ENCODE measurements at places on chromosomes 11 and 22.

- no peak for DNase-seq
Measured at GRCh38 chr22:22960307-22960706, 72.7 kb downstream of the IGLL5 start.

GRCh38 chr11:1455032-1455762 lies 31.4 kb downstream of the MOB2 start:
- DNase-seq, result no peak

DNA sequence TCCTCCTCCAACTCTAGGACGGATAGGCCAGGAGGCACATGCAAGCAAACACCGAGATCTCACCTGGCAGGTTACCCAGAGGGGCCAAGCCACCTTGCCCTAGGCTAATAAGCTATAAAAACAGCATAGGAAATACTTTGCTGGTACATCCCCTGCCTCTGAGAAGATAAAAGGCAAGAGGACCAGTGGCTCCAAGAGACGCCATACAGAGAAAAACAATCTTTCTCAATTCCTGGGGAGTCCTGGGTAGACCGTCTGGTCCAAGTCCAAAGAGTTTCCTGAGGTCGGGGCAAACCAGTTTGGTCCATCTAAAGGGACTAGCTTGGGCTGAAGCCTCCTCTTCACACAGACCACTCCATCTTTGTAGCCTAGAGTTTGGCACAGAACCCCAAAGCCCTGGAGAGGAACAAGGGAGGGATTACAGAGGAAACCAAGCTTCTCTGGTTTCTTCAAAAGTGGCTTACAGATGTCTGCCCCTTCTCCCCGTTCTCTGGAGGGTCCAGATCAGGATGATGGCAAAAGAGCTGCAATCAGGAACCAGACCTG lies 40.4 kb downstream of the NUMA1 start:
- DNase-seq, result no peak

- DNase-seq, result no peak
Measured at GRCh38 chr11:122656631-122657101, 1.1 kb downstream of the UBASH3B start.

- DNase-seq, result no peak
Measured at GRCh38 chr11:118017631-118018315, 31.6 kb downstream of the IL10RA start.

GRCh38 chr22:20196094-20196842 lies 45.4 kb upstream of the CCDC188 start:
- DNase-seq, result no peak

GRCh38 chr11:14360976-14361375 lies 2.0 kb upstream of the RRAS2 start:
- DNase-seq, result no peak

GRCh38 chr11:69992943-69993694 lies 85.0 kb upstream of the ANO1 start:
- DNase-seq, result no peak

DNA sequence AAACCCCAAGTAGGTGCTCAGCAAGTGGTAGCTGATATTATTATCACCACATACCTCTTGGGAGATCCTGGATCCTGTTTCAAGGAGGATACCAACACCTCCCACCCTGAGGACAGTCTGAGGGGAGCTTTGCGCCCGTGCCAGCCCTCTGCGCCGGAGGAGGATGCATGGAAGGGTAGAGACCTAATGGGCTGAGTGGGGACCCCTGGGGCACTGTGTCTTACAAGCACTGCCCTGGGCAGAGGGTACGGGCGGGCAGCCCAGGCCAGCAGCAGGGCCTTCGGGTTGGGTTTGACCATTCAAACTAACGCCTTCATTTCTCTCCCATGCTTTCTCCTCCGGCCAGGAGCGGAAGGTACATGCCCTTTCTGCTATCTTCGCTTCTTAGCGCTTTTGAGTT lies 26.3 kb downstream of the MYBPC3 start:
- DNase-seq, result no peak

DNA sequence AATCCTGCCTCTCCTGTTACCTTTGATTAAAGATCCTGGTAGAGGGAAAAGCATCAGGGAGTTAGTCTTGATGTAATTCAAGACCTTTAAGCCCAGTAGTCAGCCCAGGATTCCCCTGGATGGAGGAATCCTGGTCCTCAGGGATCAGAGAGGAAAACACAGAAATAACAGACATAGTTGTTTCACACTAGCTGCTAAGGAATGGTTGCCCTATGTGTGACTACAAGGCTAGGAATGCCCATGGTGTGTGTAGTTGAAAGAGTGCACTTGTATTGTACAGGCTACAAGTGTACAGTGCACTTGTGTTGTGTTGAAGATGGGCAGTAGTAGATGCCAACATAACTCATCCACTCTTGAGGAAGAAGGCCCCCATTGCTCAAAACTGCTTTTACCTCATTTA lies 226.8 kb downstream of the AASDHPPT start:
- no peak for DNase-seq

GRCh38 chr11:36292311-36292722 lies 3.1 kb upstream of the COMMD9 start:
- no peak for DNase-seq

DNA sequence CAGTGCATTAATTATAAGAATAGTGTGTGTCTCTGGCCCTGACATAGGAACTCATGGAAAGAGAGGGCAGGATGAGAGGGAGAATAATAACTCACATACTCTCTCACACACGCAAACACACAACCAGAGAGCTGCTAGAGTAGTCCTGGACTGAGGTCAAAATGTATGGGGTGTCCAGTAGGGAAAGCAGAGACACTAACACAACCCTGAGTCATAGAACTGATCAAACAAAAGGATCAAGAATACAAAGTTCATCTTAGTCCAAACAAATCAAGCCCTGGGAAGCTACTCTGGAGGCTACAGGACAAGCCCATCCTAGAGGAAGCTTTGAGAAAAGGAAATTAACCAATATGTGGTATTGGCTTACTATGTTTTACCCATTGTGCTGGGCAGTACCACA lies 178.5 kb upstream of the GUCY1A2 start:
- DNase-seq, result no peak

DNA sequence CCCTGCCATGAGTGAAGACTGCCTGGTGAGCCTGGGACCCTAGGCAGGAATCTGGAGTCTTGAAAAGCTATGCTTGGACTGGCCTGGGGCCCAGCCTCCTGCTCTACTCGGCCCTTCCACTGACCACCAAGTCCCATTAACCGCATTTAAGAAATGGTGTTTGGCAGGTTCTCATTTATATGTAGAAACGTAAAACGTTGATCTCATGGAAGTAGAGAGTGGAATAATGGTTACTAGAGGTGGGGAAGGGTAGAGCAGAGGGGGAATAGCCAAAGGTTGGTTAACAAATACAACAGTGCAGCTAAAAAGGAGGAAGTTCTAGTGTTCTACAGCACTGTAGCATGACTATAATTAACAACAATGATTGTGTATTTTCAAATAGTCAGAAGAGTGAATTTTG lies 72.9 kb upstream of the EED start:
- DNase-seq, result no peak

GRCh38 chr11:87007963-87008362 lies 29.8 kb upstream of the TMEM135 start:
- DNase-seq, result no peak

DNA sequence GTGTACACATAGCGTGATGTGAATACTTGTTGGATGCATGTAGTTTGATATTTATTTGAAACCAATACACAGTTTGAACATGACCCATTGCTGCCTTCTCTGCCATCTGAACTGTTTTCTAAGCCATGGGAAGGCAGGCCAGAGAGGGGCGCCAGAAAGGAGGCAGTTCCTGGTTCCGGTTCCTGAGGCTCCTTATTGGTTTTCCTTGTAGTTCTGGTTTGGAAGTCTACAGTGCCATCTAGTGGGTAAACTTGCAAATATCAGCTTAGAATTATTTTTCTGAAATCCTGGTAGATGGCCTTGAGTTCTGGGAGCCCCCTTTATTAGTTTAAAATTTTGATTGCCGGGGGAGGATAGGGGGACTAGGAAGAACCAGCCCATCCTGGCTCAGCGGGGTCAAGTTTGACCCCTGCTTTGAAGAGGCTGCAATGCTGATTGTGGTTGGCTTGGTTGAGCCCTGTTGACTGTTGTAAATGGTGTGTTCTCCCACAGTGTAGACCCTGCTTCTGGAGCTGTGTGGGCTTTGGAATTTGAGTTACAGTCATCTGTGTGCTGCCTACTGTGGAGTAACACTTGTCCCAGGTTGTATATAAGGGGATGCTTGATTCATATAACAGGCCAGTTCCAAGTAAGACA lies 48.4 kb downstream of the GRAMD1B start:
- peak; percentile 28 for DNase-seq

DNA sequence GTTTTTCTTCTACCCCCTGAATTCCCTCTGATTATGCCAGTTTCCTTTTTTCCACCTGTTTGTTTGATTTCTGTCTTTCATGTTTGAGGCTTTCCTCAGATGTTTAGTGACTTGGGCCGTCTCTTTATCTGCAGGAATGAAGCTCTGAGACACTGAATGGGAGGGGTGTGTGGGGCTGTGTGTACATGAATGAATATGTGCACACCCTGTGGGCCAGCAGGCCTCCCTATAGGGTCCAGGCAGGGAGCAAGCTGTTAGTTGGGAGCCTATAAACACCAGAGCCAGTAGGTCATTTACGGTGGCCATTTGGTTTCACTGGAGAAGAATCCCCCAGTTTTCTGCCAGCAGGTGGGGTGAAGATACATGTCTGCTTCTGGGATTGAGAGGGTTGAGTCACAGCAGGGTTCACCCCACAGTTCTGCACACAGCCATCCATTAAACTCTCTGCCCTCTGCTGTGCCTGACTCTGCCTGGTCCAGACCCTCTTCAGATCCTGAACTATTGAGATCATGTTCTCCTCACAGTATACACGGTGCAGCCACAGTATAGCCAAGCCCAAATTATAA lies 34.8 kb downstream of the BARX2 start:
- no peak for DNase-seq

- no peak for DNase-seq
Measured at GRCh38 chr22:47918276-47918921, 1155.9 kb downstream of the TBC1D22A start.

DNA sequence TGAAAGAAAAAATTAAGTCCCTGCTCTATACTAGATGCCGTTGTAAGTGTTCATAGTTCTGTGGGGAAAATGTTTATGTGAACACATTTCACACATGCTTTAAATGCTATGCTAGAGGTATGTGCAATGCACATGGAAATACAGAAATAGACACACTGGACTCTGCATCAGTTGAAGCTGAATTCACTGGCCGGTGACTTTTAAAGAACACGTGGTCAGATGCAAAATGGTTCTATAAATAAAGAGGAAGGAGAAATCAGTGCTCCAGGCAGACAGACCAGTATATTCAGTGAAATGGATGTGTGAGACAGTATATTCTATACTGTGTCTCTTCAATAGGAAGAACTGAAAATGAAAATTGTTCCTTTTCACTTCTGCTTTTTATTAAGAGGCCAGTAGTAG lies 29.9 kb downstream of the TRPC6 start:
- DNase-seq, result no peak

GRCh38 chr11:116874251-116874650 lies 36.8 kb upstream of the APOA1 start:
- no peak for DNase-seq

- no peak for DNase-seq
Measured at GRCh38 chr11:25163421-25163820, 666.6 kb downstream of the LUZP2 start.

DNA sequence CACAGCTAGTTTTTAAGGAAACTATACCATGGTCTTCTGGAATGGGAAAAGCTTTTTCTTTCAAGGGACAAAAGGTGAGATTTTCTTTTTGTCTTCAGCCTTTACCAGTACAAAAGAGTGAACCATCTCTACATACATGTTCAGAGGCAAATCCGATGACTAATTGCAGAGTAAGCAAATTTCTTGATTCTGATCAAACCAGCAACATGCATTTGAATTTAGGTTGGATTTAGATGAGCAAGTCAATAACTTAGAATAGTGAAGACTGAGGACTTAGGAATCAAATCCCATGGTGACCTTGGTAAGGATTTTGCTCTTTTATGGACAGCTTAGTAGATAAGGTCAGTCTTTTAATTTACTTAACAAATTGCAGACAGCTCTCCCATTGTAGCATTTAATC lies 65.9 kb upstream of the BLID start:
- DNase-seq, result no peak

DNA sequence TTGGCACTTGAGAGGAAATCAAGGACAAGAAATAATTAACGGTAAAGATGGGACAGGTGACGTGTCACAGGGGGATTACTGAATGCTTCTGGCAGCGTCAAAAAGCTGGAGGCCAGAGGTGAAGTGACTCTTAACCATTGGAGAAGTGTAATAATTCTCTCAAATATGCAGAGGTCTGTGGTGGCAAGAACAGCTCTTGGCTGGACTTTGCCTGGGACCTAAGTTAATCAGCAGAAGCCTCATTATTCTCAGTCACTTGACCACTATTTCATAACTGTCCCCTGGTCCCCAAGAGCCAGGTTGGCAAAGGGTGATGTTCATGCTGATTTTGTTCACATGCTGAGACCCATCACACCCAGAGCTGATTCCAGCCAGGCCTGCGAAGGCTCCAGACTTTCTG lies 72.9 kb downstream of the TIMP3 start:
- no peak for DNase-seq

DNA sequence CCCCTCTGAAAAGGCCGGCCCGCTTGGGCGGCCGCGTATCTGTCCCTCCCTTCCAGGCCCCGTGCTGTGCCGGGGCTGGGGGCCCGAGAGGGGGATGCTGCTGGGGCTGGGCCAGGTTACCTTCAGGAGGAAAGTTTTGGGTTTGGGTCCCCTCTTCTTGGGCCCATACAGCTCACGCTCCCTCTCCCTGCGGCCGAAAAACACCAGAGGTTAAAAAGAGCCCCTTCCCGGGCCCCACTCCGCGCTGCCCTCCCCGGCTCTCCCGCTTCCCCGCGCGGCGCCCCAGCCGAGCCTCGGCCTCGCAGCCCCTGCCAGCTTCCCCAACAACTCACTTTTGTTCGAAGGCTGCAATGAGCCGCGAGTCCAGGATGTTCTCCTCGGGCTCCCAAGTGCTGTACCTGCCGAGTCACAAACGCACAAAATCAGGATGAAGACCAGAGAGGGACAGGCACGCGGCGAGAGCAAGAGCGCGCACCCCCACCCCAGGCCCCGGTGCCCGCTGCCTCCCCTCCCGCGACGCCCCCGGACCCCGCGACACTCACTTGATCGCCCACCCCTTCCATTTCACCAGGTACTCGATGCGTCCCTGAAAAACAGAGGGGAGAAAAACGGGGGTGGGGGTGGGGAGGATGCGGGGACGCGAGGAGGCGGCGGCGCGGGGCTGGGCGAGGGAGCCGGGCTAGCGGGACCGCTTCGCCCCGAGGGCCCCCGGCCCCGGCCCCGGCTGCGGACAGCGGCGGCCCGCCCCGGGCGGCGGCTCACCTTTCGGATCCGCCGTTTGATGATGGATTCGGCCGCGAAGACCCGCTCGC lies 450 bp downstream of the CBX6 start:
- no peak for DNase-seq

DNA sequence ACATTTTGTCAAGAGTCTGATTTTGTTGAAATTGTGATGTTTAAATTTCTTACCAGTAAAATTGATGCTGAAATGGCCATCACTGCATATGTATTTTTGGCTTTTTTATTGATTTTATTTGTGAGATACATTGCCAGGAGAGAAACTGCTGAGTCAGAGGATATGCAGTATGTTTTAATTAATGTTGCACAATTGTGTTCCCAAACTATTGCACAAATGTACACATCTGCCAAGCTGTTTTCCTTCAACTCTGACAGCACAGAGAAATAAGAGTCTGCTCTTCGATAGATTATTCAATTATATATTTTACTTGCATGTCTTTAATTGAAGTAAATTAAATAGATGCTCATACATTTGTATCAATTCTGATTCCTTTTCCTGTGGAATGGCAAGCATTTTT lies 640.2 kb upstream of the LUZP2 start:
- DNase-seq, result no peak
